ENCODE measurements at places on chromosomes 1 and 21.

GRCh38 chr21:18549214-18549905 is 145.8 kb upstream of the TMPRSS15 start:
- no peak for DNase-seq

- DNase-seq = no peak
These were observed 546.2 kb upstream of the ADGRL2 start for GRCh38 chr1:81254560-81254959.

DNA sequence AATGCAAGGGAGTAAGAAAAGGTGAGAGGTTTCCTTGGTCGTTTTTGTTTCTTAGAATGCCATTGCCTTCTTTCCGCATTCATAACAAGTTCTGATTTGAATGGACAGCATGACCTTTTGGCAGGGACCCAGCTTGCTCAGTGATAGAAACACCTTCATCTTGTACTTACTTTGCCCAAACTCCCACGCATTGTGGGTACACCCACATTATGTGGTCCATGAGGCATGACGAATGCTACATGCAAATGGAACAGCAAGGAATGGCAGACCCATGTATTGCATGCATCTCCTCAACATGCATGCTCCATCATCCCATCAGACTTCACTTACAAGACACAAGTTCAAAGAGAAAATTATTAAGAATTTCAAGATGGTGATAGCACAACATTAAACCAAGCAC is 102.8 kb downstream of the CDC7 start:
- no peak for DNase-seq

- DNase-seq = no peak
These were observed 1111.7 kb upstream of the B3GALT2 start for GRCh38 chr1:194298007-194298598.

- no peak for DNase-seq
These were observed 40.5 kb upstream of the C21orf91 start for GRCh38 chr21:17859661-17860060.

- no peak for DNase-seq
These were observed 725 bp downstream of the RTCA start for GRCh38 chr1:100266741-100267140.

GRCh38 chr1:218447010-218447689 is 102.0 kb downstream of the TGFB2 start:
- peak; percentile 20 for DNase-seq

- no peak for DNase-seq
These were observed 81.4 kb downstream of the ASTN1 start for GRCh38 chr1:177082855-177083693.

DNA sequence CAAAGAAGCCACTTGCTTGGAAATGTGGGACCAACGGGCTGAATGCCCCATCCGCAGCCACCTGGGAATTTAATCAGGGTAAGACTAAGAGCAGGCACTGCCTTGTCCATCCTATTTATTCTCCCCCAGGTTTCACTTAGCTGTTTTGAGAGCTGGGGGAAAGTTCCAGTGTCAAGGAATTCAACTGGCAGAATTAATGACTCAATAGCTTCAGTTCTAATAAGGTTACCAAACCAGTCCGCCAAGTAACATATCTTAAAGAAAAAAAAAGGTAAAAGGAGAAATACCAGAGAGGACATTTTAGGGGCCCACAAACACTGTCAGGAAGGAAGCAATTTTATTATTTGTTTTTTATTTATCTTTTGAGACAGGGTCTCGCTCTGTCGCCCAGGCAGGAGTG is 157.6 kb upstream of the SOD1 start:
- DNase-seq = no peak

- DNase-seq = no peak
These were observed 1016.1 kb downstream of the KCNT2 start for GRCh38 chr1:195591917-195592672.

- no peak for DNase-seq
These were observed 5.0 kb downstream of the VANGL2 start for GRCh38 chr1:160405331-160405877.

GRCh38 chr21:36684957-36685714 is 13.8 kb upstream of the SIM2 start:
- DNase-seq = peak; percentile 32

- no peak for DNase-seq
These were observed 31.3 kb upstream of the ACTN2 start for GRCh38 chr1:236654957-236655356.

GRCh38 chr1:67460676-67461500 is 30.7 kb upstream of the SERBP1 start:
- peak; percentile 63 for DNase-seq

GRCh38 chr1:50877641-50878040 is 82.4 kb downstream of the FAF1 start:
- DNase-seq = no peak

GRCh38 chr1:152035539-152036266 is 1.1 kb downstream of the S100A11 start:
- DNase-seq = no peak

DNA sequence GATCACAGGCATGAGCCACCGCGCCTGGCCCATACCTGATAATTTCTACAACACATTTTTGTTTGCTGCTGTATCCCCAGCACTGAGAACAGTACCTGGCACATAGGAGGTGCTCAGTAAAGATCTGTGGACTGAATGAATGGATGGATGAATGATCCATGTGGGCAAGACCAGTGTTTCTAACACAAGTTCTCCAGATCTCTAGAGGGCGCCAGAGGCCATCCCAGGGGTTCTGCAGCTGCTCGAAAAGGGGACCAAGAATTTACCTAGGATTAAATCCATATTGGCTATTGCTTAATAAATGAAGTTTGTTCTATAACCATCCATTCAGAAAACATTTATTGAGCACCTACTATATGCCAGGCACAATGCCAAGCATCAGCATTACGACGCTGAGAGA is 167.7 kb downstream of the ACTL8 start:
- DNase-seq = no peak

- no peak for DNase-seq
These were observed 217.9 kb downstream of the TM2D1 start for GRCh38 chr1:61506944-61507500.

DNA sequence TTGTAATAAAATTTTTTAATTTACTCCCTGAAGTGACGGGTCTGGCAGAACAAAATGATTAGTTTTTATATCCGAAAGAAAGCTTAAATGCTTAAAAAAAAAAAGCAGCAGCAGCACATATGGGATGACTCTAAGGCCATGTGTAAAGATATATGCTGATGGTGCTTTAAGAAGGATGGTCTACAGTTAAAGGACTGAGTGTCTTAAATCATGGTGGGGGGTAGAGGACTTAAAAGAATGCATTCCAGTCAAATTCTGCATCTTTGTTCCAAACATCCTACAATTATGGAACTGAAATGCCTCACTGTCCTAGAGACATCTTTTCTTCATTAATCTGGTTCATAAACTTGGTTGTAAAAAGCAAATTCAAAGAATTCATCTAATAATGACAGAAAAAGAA is 7.0 kb downstream of the KDM5B start:
- DNase-seq = no peak

- peak; percentile 25 for DNase-seq
These were observed 723 bp downstream of the CDC42BPA start for GRCh38 chr1:227317523-227318015.

GRCh38 chr1:86699186-86699585 is 5.2 kb upstream of the SH3GLB1 start:
- DNase-seq = no peak

DNA sequence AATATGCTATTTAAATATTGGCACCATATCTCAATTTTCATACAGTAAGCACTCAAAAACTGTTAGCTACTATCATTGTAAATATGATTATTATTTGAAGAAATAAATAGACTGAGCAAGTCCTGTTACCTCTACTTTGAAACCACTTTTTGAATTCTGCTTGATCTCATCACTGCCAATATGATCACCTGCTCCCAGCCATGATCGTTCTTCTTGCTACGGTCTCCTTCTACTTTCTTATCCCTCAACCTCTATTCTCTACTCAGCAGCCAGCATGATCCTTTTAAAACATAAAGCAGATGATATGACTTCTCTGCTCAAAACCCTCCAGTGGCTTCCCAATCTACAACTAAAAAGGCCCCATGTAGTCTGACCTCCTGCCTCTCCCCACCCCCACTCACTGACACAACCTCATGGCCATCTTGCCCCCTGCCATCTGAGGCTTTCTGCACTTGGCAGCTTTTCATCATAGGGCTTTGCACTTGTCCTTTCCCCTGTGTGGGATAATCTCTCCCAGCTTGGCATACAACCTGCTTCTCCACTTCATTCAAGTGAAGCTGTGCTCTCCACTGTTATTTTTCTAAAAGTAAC is 27.2 kb downstream of the CD34 start:
- no peak for DNase-seq

- no peak for DNase-seq
These were observed 133.6 kb upstream of the ATP1B1 start for GRCh38 chr1:168972887-168973286.

All from heart right ventricle (tissue), 16 donors.